ENCODE measurements at places on chromosomes 3 and 15. TPM values are rescaled to one million over a fixed set of nuclear protein-coding genes. Genes with fewer than 3 reads are reported as not detected.

DNA sequence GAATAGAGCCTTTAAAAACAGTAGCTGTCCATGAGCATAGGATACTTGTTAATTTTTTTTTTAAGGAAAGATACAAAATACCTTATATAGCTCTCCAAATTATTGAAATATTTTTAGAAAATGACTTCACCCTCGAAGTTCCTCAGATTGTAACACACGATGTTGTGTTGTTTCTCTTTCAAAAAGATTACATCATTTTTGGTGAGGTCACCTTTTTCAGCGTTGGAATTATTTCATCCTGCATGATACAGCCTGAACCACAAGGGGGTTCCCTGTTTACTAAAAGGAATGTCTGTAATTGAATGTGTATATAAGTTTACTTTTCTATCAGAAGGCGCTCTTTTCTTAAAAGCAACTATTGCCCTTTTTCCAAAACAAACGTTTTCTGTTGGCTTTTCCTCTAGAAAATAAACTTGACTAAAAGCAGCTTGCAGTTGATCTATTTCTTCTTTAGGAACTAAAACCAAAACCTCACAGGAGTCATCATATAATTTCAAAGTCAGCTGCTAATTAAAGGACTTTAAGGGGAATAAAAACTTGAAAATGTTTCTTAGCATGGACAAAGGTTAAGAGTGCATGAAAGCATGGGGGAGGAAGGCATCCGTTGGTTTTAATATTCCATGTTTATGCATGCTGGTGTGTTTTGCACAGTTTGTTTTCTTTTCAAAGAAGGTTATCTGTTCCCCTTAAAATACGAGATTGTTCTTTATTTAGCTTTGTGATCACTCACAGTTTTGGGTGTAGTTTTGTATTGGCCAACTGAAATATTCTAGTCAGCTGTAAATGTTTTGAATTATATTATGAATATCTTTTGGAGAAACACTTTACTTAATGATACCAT, 29.4 kb downstream of the LYSMD4 start:
- DNase-seq: no peak

The FBXO40 gene
- not detected for total RNA-seq

The GUCA1C gene
- total RNA-seq: not detected

GRCh38 chr3:67897351-67898336, 243.2 kb upstream of the SUCLG2 start:
- no peak for DNase-seq

The TBCCD1 gene
- total RNA-seq: 19.7 TPM

The RBSN gene
- total RNA-seq: 12.4 TPM

The ECE2 gene
- total RNA-seq: not detected

The ASB14 gene
- total RNA-seq: not detected

DNA sequence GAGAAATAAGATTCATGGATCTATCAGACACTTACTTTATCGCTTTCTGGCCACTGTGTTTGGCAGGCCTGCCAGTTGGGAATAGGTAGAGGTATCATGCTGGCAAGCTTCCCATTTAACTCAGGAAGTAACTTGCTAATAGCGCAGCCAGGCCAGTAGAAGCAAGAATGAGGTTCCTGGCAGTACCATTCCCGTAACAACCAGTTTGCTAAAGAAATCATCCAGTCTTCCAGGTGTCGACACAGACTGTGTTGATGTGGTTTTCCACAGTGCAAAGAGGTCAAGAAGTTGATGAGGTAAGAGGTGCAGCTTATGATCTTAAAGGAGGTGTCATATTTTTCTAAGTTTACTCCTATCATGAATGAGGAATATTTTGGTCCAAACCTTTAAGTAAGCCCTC, 46.2 kb downstream of the DPH6 start:
- no peak for DNase-seq

- no peak for DNase-seq
These were observed 205.5 kb upstream of the TGFBR2 start for GRCh38 chr3:30400926-30401325.

GRCh38 chr3:79358327-79358726, 409.5 kb downstream of the ROBO1 start:
- no peak for DNase-seq

DNA sequence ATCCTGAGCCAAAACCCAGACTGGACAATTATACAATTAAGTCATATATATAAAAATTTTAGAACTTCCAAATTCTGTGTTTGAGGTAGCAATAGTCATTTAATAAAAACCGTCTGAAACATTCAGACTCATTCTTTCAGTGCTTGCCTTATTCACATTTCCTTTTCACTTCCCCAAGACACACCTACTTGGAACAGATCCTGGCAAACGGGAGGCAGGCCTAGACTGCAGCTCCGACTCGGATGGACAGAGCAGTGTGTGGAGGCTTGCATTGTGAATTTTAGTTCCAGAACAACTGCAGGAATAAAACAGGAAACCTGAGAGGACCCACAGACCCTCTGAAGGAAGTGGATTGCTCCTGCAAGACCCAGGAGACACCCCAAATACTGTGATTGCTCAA, 341.4 kb downstream of the CNTN3 start:
- DNase-seq: no peak

DNA sequence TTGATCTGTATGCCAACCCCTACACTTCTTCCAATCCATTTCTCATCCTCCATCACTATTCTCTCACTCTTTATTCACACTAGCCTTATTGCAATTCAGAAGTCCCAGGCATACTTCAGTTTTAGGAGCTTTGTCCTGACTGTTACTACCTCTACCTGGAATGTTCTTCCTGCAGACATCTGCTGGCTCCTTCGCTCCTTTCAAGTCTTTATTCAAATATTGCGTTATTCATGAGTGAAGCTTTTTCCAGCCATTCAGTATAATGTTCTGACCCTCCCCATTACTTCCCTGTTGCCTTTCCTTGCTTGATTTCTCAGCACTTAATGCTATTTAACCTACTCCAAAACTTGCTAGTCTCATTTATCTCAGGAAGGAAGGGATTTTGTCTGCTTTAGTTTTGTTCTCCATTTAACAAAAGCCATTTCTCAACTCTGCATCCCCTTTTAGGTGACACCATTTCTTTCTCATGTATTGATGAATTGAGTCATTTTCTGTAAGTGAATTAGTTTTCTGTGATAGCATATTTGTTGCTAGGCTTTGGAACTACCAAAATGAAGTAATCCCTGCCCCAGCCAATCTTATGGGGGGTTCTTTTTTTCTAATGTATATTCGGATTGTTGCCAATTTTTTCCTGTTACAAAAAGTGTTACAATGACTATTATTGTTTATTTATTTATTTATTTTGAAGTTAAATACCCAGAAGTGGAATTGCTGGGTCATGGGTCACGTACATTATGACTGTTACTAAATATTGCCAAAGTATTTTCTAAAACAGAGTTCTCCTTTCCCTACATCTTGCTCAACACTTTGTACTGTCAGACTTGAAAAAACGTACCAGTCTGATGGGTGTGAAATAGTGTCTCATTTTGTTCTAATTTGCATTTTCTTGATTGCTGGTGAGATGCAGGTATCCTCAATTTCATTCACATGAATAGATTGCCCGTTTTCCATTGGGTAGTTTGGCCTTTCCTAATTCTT, 9.4 kb downstream of the ATP11B start:
- no peak for DNase-seq

GRCh38 chr3:99999536-99999935, 114.8 kb downstream of the FILIP1L start:
- DNase-seq: no peak

The CHRNA5 gene
- 1.6 TPM for total RNA-seq

The SPG21 gene
- 49.5 TPM for total RNA-seq

DNA sequence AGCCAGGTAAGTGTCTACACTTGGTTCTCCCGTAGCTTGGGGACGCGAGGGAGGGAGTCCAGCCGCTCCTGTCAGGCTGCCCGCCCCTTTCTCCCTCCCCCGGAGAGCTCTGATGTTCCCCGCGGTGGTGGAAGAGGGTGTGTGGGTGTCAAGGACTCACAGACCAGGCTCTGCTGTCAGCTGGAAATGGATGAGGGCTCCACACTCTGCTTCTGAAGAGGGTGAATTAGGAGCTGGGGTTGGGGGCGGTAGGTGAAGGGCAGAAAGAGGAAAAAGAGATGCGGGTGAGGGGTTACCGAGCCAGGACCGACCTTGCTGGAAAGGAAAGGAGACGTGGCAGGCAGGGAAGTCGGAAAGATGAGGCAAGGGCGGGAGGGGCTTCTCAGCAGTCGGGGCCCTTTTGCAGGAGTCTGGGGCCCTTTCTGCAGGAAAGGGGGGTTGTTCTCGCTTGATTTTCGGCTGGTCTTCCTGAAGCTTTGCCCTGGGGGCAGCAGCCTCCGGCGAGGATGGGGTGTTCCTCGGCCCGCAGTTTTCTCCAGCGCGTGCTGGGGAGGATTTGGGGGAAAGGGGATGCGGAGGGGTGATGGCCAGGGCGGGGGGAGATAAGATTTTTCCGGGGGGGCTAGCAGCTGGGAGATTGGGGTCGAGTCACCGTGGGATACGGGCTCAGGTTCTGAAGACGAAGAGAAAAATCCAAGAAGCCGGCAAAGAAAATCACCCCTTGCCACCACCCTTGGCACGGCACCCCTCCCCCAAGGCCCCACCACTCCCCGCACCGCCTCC, 602 bp upstream of the BAHD1 start:
- no peak for DNase-seq

- DNase-seq: no peak
These were observed 126.2 kb upstream of the PFN2 start for GRCh38 chr3:150096700-150097587.

The MEGF11 gene
- 0.27 TPM for total RNA-seq

DNA sequence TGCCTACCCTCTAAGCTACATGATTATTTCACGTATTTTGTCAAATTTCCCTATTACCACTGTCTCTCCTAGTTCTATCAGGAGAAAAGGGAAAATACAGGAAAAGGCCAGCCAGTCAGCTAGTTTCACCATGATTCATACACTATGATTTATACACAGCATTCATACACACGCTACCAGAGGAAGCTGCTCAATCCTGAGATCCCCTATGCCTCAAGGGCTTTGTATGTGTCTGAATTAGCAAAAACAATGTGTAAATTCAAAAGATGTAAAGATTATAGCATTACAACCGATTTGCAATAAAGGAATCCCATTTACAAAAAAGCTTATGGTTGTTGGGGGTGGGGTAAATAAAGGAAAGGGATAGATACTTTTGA, 3.1 kb upstream of the ACKR4 start:
- no peak for DNase-seq

DNA sequence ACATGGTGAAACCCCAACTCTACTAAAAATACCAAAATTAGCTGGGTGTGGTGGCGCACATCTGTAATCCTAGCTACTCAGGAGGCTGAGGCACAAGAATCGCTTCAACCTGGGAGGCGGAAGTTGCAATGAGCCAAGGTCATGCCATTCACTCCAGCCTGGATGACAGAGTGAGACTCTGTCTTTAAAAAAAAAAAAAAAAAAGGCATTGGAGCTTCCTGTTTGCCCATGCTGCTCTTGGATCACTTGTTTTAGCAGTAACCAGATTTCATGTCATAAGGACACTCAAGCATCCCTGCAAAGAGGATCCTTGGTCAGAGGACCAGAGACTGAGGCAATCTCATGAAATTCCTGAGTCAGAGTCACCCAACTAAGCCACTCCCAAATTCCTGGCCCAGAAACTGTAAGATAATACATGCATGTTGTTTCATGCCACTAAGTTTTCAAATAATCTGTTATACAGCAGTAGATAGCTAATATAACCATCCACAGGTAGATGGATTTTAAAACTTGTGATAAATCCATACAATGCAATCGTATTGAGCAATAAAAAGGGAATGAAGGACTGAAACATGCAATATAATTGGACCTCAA, 82.0 kb upstream of the XXYLT1 start:
- no peak for DNase-seq

- DNase-seq: no peak
These were observed 20.5 kb upstream of the SELENOT start for GRCh38 chr3:150582620-150583019.

- no peak for DNase-seq
These were observed 9.3 kb downstream of the HOMER2 start for GRCh38 chr15:82943176-82943575.

DNA sequence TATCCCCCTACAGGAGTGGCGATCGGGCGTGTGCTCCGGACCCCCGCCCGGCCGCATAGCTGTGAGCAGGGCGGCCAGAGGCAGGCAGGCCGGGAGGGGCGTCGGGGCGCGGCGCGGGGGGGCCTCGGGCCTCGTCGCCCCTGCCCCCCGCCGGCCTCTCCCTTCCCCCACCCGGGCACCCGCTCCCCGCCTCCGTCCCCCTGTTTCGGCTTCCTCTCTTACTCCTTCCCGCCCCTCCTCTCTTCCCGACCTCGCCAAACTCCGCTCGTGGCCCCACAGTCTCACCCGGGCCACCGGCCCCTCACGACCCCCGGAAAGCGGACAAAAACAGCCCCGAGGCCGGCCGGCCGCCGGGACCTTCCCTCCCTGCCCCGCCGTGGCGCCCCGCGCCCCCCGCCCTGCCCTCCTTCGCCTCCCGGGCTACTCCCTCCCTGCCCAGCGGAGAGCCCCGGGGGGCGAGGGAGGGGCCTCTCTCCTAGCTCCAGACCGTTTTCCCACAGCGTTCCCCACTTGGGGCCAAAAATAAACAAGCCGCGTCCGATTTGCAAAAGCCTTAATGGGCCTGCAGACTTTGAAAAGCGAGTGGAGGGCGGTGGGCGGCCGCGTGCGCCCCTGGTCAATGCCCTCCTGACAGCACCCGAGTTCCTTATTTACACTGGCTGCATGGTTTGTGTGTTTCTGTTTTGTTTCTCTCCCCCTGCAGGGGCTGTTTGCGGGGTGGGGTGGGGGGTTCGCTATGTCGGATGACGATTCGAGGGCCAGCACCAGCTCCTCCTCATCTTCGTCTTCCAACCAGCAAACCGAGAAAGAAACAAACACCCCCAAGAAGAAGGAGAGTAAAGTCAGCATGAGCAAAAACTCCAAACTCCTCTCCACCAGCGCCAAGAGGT, 1.0 kb downstream of the UBE2E1 start:
- DNase-seq: no peak

GRCh38 chr3:55816794-55817576, 329.9 kb upstream of the WNT5A start:
- no peak for DNase-seq

The CA12 gene
- total RNA-seq: under 0.01 TPM

The GMNC gene
- total RNA-seq: not detected

DNA sequence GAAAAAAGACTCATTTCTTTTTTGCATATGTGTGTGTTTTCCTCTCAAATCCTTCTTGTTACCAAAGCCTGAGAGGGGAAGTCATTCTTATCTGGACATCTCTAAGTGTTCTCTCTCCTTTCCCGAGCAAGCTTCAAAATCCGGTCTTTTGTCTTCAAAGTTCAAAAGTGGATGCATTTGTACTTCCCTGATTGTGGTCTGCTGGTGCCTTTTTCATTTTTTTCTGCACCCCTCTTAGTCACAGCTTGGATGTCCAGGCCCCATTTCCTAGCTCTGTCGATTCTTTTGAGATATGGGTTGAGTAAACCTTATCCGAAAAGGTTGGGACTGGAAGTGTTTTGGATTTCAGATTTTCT, 34.8 kb downstream of the EHD4 start:
- DNase-seq: peak; percentile 31

- DNase-seq: no peak
These were observed 175.2 kb upstream of the SOX14 start for GRCh38 chr3:137588871-137589270.

The ANKRD34C gene
- not detected for total RNA-seq

DNA sequence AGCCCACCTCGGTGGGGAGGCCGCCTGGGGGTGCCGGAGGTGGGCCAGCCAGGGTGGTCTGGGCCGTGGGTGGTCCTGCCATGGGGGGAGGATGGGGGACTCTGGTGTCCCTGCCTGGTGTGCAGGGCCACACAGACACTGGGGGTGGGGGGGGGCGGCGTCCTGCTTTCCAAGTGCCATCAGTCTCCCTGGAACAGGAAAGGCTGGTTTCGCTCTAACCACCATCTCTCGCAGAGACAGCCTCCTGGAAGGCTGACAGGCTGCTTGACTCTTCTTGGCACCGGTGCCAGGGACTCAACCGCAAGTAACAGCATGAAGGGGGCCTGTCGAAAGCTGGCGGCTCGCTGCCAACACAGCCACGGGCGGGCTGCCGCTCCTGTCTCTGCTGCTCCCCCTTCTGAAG, 40.3 kb downstream of the RGMA start:
- DNase-seq: peak; percentile 74
